Pancreas (tissue), 10 donors: ENCODE measurements at places on chromosomes 11 and 22. TPM values are rescaled to one million over a fixed set of nuclear protein-coding genes. Genes with fewer than 3 reads are reported as not detected.

Gene DRD2
- total RNA-seq = not detected

Gene APOL5
- not detected for total RNA-seq

Gene NAALADL1
- total RNA-seq = 1.8 TPM

Gene OR5B21
- total RNA-seq = not detected

Gene KCNK7
- total RNA-seq = not detected

Gene UCP2
- total RNA-seq = 6.3 TPM

Gene NCAM1
- total RNA-seq = 14.8 TPM

Gene IGLL5
- total RNA-seq = 0.23 TPM

Gene LARGE1
- total RNA-seq = 9.7 TPM

Gene SEPTIN5
- 12.2 TPM for total RNA-seq

Gene IGF2
- total RNA-seq = 99.9 TPM

Gene C2CD2L
- 7.6 TPM for total RNA-seq

GRCh38 chr22:42717197-42717928 is 3.3 kb downstream of the A4GALT start:
- no peaks in the 10 kb centered on the region for H3K4me1 ChIP-seq
- H3K4me3 ChIP-seq = no peak overlapping the region
- no peaks in the 10 kb centered on the region for H3K36me3 ChIP-seq
- DNase-seq = no peak
- H3K27ac ChIP-seq = no peak overlapping the region

DNA sequence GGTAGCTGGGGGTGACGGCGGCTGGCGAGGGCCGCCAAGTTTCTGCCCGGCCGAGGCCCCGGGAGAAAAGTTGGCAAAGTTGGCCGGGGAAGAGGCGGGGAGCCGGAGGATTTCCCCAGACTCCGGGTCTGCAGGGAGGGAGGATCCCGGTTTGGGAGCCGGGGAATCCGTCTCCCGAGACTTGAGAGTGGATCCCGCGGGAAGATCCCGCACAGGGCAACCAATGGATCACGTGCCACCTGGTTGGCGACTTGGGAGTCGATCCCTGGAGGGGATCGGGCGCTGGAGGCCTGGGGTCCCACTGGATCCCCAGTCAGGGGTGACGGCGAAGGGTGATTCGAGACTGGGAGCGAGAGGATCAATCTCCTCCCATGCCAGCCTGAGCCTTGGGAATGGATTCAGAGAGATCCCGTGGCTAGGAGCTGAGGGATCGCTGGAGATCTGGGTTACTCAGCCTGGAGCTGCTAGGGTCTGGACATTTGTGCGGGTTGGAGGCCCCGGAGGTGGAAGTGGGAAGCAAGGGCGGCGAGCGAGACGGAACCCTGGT is 394 bp downstream of the KIAA1671 start:
- no peak for DNase-seq
- H3K36me3 ChIP-seq = no peaks in the 10 kb centered on the region

DNA sequence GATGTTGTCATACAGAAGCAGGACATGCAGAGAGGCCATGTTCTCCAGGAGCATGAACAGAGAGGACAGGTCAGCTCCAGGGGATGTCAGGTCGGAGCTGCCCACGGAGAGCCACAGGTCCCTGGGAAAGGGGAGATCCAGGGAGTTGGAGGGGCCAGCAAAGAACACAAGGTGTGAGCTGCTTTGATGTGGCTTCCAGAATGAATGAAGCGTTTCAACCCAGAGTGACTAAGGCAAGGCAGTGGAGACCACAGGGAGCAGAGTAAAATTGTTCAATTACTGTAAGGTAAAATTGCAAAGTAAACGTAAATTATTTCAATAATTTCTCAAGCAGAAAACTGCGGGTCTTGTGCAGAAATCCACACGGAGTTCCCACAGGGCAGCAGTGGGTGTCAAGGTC is 5.6 kb upstream of the SCGB2A1 start:
- H3K36me3 ChIP-seq = no peaks in the 10 kb centered on the region
- H3K4me1 ChIP-seq = no peaks in the 10 kb centered on the region
- no peak overlapping the region for H3K4me3 ChIP-seq
- DNase-seq = no peak
- H3K27ac ChIP-seq = no peak overlapping the region

DNA sequence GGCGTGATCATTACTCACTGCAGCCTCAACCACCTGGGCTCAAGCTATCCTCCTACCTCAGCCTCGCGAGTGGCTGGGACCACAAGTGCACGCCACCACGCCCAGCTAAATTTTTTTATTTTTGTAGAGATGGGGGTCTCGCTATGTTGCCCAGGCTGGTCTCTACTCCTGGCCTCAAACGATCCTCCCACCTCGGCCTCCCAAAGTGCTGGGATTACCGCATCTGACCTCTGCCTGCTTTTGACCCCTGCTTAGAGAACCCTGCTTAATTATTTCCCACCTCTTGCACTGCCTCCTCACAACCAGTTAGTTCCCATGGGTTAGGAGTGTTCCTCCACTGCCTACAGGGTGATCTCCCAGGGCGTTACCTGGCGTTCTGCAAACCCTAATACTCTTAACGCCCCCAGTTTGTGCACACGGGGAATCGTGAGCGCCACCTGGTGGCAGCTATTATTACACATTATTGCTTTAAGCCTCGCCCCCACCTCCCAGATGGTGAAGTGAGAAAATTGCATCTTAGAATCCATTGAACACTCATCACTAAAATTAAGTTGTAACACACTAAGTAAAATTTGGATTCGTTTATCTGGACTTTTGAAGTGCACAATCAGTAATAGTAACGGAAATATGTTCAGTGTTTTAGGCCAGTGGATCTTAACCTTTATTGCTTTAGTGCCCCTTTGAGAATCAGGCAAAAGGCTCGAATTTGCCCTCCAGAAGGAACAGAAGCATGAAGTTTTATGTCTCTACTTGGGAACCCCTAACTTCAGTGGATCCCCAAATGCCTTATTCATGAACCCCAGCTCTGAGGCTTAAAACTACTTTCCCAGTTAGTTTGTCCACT is 61.4 kb upstream of the ASPHD2 start:
- H3K4me3 ChIP-seq = no peak overlapping the region
- no peaks in the 10 kb centered on the region for H3K36me3 ChIP-seq
- H3K27me3 ChIP-seq = no peaks in the 10 kb centered on the region
- H3K27ac ChIP-seq = no peak overlapping the region
- peak; percentile 41 for DNase-seq
- H3K4me1 ChIP-seq = no peaks in the 10 kb centered on the region

DNA sequence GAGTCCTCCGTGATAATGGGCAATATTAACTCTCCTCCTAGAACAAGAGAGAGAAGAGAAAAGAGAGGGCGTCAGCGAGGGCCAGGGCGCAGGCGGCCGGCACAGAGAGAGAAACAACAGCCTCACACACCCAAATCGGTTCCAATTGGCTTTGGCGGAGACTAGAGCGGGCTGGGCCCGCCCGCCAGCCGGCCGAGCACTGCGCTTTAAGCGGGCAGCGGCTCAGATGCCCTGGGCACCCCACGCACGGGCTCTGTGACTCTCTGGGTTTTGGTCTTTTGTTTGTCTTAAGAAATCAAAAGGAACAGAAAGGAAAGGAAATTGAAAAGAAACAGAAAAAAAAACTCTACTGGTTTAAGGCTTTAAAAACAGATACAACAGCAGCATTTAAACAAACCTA is 17.0 kb downstream of the SLC22A12 start:
- no peak overlapping the region for H3K27ac ChIP-seq
- no peak for DNase-seq
- H3K4me1 ChIP-seq = no peaks in the 10 kb centered on the region
- H3K27me3 ChIP-seq = no peaks in the 10 kb centered on the region
- H3K4me3 ChIP-seq = no peak overlapping the region

GRCh38 chr22:25627271-25627852 is 62.9 kb downstream of the GRK3 start:
- no peak overlapping the region for H3K4me3 ChIP-seq
- H3K4me1 ChIP-seq = no peaks in the 10 kb centered on the region
- no peaks in the 10 kb centered on the region for H3K36me3 ChIP-seq

- no peaks in the 10 kb centered on the region for H3K27me3 ChIP-seq
- H3K27ac ChIP-seq = no peak overlapping the region
- no peak overlapping the region for H3K4me3 ChIP-seq
- DNase-seq = no peak
- H3K4me1 ChIP-seq = no peaks in the 10 kb centered on the region
These were observed 140.9 kb upstream of the MTNR1B start for GRCh38 chr11:92828556-92828955.

- H3K27me3 ChIP-seq = no peaks in the 10 kb centered on the region
- no peaks in the 10 kb centered on the region for H3K36me3 ChIP-seq
- DNase-seq = no peak
- no peak overlapping the region for H3K4me3 ChIP-seq
These were observed 303.8 kb downstream of the NXPE2 start for GRCh38 chr11:114982141-114982540.

DNA sequence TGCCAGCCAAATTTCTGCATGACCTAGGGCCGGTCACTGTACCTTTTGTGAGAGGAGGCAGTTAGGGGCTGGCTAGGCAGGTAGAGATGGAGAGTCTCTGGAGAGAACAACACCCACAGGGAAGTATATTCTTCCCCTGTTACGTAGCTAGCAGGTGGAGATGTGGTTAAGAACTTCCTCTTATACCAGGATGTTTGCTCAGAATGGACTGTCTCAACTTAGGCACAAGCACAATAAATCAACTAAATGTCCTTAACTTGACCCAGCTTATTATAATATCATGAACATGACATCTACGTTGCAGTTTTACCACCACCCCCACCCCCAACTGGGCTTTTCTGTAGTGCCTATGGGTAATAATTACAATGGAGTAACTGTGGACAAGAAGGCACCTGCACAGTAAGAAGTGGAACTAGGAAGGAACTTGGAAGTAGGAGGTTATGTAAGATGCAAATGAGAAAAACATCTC is 60.7 kb upstream of the MPEG1 start:
- H3K4me1 ChIP-seq = no peaks in the 10 kb centered on the region
- DNase-seq = no peak
- no peaks in the 10 kb centered on the region for H3K27me3 ChIP-seq
- no peak overlapping the region for H3K27ac ChIP-seq
- H3K4me3 ChIP-seq = no peak overlapping the region
- H3K36me3 ChIP-seq = no peaks in the 10 kb centered on the region

- H3K36me3 ChIP-seq = no peaks in the 10 kb centered on the region
- no peaks in the 10 kb centered on the region for H3K4me1 ChIP-seq
- no peak overlapping the region for H3K27ac ChIP-seq
These were observed 782.5 kb downstream of the ETS1 start for GRCh38 chr11:127804747-127805400.

DNA sequence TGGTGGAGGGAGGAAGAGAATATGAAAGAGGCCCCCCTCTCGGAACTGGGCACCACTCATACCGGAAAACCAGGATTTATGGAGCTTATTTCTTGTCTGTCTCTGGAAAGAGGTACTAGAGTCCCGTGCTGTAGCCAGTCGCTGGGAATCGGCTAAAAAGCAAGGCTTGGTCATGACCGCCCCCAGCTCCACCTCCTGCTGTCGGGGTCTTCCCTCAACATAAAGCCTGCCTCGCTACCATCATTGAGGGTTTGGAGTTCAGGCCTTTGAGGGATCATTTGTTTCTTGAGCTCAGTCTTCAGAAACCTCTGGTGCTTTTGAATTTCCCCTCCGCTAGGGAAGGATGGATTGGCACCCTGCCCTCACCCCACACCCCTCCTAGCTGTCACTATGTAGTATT is 97.1 kb downstream of the TSPAN18 start:
- H3K4me3 ChIP-seq = no peak overlapping the region
- no peaks in the 10 kb centered on the region for H3K27me3 ChIP-seq
- no peak overlapping the region for H3K27ac ChIP-seq

DNA sequence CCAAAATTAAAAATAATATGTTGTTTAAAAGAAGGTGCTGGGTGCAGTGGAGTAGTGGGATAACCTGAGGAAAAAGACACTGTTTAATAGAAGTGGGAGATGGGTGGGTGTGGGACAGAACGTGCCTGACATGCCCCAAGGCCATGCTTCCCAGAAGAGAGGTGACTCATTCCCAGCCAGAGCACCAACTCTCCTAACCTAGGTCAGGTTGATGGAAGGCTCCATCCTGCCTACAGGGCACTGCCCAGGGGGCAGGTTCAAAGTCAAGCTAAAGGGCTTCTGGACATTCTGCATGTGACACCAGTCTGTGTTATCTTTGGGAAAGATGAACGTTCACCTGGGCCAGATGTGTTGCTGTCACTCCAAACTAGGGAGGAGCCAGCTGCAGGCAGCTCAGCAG is 453.1 kb downstream of the SOX6 start:
- H3K27ac ChIP-seq = no peak overlapping the region
- H3K27me3 ChIP-seq = no peaks in the 10 kb centered on the region
- no peak for DNase-seq
- no peak overlapping the region for H3K4me3 ChIP-seq
- no peaks in the 10 kb centered on the region for H3K4me1 ChIP-seq

DNA sequence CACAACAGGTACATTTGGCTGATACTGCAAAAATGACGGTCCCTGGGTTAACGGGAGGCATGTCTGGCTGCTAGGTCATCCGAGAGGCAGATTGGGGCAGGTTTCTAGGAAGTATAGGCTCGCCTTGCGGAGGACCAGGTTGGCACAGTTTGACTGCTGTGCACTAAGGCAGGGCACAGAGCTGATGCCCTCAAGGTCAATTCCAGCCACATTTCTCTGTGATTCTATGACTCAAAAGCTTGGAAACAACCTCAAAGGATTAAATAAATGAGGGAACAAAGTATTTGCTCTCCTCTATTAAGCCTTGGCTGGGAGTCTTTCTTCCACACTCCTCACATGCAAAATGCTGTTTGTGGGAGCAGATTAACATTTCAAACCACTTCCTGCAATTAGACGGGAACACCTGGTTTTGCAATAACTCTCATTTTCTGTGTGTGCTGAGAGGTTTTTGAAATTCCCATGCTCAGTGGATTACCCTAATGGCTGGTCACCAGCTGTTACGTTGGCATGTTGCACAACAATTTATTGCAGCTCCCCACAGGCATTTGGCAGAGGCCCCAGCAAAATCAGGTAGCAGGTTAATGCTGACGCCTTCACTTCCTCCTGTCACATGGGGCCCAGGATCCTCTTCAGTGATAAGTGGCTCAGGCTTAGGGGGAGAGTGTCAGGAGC is 61.0 kb upstream of the PLET1 start:
- peak; percentile 78 for DNase-seq
- peak overlapping the region; percentile 75 for H3K27ac ChIP-seq
- no peaks in the 10 kb centered on the region for H3K4me1 ChIP-seq

DNA sequence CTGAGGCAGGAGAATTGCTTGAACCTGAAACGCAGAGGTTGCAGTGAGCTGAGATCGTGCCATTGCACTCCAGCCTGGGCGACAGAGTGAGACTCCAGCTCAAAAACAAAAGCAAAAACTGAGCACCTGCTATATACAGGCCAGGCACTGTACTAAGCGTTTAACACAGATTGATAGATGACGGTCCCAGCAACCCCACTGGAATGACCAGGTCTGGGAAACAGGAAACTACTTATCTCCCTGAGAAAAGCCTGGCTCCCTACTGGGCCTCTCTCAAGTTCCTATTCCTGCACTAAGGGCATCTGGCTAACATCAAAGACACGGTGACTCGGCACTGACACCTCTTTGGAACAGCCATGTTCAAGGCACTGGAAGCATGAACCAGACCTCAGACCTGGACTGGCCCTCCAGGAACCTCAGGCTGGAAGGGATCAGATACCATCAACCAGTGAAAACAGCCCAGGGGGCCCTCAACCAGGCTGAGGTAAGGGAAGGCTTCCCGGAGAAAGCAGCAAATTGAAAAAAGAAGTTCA is 16.6 kb downstream of the ARAP1 start:
- no peaks in the 10 kb centered on the region for H3K27me3 ChIP-seq
- DNase-seq = no peak
- no peaks in the 10 kb centered on the region for H3K4me1 ChIP-seq
